Right atrium auricular region (tissue), 2 donors: ENCODE measurements at places on chromosomes 1 and 21. TPM values are rescaled to one million over a fixed set of nuclear protein-coding genes. Genes with fewer than 3 reads are reported as not detected.

PTGS2 gene
- 1.9 TPM for total RNA-seq

KPNA6 gene
- total RNA-seq = 54.6 TPM

RSPH1 gene
- not detected for total RNA-seq

DPH2 gene
- 23.0 TPM for total RNA-seq

C1orf74 gene
- total RNA-seq = 1.6 TPM

HAX1 gene
- total RNA-seq = 129 TPM

NUF2 gene
- 0.20 TPM for total RNA-seq

B3GALT2 gene
- 27.9 TPM for total RNA-seq

RHD gene
- 0.59 TPM for total RNA-seq

INKA2 gene
- 17.3 TPM for total RNA-seq

S100A8 gene
- 37.1 TPM for total RNA-seq

PHACTR4 gene
- 22.4 TPM for total RNA-seq

ZFP69B gene
- 0.59 TPM for total RNA-seq

- H3K4me3 ChIP-seq = no peak overlapping the region
- H3K27me3 ChIP-seq = no peaks in the 10 kb centered on the region
- no peak overlapping the region for H3K27ac ChIP-seq
- peak; percentile 59 for DNase-seq
- H3K4me1 ChIP-seq = no peaks in the 10 kb centered on the region
- no peaks in the 10 kb centered on the region for H3K36me3 ChIP-seq
Measured at GRCh38 chr1:14742181-14742980, 143.9 kb downstream of the KAZN start.

DNA sequence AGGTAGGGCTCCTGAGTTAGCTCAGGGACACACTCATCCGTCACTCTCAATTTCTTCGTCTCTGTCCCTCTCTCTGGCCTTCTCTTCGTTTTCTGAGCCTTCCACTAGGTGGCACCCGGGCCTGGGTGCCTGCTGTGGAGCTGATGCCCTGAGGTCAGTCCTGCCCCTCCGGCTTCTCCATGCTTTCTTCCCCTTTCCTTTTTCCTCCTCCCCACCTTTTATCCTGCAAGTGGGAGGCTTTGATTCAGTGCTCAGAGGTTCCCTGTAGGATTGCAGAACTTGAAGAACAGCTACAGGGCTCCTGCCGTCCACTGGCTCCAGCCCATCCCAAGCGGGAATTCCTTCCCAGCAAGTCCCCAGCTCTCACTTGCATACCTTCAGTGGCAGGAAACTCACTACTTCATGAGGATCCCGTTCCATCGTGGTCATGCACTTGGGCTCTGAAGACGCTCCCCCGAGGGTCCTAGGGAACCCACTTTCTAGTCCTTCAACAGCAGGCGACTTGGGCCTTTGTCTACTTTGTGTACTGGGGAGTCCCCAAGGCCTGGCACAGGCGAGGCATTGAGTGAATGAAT, 45.6 kb downstream of the SRRM1 start:
- H3K4me3 ChIP-seq = no peak overlapping the region
- peak overlapping the region; percentile 8 for H3K27ac ChIP-seq
- peaks cover 27% of the 10 kb centered on the region for H3K4me1 ChIP-seq
- no peaks in the 10 kb centered on the region for H3K27me3 ChIP-seq

GRCh38 chr1:198734323-198735008, 95.6 kb downstream of the PTPRC start:
- no peaks in the 10 kb centered on the region for H3K4me1 ChIP-seq
- H3K4me3 ChIP-seq = no peak overlapping the region
- H3K27me3 ChIP-seq = no peaks in the 10 kb centered on the region
- H3K36me3 ChIP-seq = no peaks in the 10 kb centered on the region

- peak overlapping the region; percentile 35 for H3K27ac ChIP-seq
- H3K4me1 ChIP-seq = peaks cover 10% of the 10 kb centered on the region
- H3K27me3 ChIP-seq = no peaks in the 10 kb centered on the region
Measured at GRCh38 chr1:202192770-202193613, 607 bp upstream of the LGR6 start.

DNA sequence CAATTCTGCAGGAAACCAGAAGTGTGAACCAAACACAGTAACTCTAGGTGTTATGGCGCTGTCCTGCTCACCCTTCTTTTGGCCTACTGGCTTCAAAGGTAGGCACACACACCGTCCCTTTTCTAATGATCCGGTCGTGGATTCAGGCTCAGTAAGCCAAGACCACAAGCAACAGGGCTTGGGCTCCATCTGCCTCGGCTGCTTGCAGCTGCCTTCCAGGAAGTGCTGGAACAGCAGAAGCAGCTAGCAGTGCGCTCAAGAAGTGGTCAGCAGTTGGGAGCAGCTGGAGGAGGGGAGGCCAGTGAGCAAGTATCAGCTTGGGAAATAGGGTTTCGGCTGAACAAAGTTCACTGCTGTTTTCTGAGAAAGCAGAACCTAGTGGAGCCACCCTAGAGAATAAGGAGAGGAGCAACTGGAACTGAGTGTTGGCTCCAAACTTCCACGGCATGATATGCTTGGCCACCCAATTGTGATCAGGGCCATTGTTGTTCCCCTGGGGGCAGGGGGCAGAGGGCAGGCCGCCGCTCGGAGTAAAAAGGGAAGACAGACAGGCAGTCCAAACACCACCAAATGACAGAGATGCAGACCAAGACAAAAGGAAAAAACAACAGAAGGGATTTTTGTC, 173.4 kb downstream of the TOMM20 start:
- H3K27ac ChIP-seq = peak overlapping the region; percentile 64
- no peak overlapping the region for H3K4me3 ChIP-seq
- H3K36me3 ChIP-seq = no peaks in the 10 kb centered on the region
- H3K4me1 ChIP-seq = no peaks in the 10 kb centered on the region
- peak; percentile 82 for DNase-seq
- H3K27me3 ChIP-seq = no peaks in the 10 kb centered on the region

DNA sequence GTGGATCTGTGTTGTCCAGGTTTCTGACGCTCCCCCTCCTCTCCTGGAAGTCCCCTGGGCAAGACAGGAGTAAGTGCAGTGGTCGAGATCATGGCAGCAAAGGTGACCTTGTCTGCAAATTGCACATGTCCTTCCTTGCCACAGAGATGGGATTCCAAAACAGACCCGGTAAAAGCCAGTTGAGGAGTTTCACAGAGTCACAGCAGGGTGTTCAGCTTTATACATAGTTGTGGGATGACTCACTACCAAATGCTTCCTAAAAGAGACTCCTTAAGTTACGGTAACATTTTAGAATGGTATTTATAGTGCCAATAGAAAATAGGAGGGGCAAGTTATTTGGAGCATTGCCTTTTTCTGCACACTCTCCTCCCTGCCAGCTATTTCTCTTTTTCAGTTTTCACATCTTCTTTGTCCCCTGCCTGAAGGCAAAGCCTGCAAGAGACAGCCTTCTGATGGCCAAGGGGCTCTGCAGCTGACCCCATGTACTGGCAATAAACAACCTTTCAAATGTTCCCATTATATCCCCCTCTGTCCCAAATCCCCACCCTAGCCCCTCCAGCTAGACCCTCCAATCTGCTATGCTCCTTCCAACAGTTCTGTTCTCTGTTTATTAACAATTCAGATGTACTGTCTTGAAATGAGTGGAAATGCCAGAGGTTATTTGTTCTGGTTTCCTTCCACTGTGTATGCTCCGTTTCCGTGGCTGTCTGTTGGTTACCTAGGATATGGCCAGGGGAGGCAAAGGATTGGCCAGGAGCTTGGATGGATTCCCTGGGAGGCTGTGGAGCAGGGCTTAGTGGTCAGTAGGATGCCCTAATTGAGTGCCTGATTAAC, 115.0 kb downstream of the TGFB2 start:
- peak overlapping the region; percentile 71 for H3K27ac ChIP-seq
- H3K4me3 ChIP-seq = no peak overlapping the region
- DNase-seq = no peak
- H3K36me3 ChIP-seq = no peaks in the 10 kb centered on the region

DNA sequence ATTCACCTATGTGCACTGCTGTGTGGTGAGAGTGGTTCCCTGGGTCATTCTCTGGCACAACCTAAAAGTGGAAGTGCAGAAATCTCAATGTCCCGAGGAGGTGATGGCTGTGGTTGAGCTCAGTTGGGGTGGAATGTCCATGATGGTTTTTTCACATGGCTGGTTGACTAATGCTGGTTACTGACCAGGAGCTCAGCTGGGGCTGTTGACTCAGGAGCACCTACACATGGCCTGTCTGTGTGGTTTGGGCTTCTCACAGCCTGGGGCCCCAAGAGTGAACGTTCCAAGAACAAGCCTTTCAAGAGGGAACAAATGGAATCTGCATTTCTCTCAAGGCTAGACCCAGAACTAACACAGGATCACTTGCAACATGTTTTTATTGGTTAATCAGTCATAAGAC, 6.4 kb upstream of the KANK4 start:
- no peaks in the 10 kb centered on the region for H3K4me1 ChIP-seq
- DNase-seq = no peak
- no peaks in the 10 kb centered on the region for H3K27me3 ChIP-seq
- H3K4me3 ChIP-seq = no peak overlapping the region

GRCh38 chr21:35593000-35593502, 467.3 kb downstream of the SETD4 start:
- H3K27ac ChIP-seq = no peak overlapping the region
- H3K27me3 ChIP-seq = no peaks in the 10 kb centered on the region
- H3K4me3 ChIP-seq = no peak overlapping the region
- H3K4me1 ChIP-seq = no peaks in the 10 kb centered on the region
- no peaks in the 10 kb centered on the region for H3K36me3 ChIP-seq
- DNase-seq = no peak

DNA sequence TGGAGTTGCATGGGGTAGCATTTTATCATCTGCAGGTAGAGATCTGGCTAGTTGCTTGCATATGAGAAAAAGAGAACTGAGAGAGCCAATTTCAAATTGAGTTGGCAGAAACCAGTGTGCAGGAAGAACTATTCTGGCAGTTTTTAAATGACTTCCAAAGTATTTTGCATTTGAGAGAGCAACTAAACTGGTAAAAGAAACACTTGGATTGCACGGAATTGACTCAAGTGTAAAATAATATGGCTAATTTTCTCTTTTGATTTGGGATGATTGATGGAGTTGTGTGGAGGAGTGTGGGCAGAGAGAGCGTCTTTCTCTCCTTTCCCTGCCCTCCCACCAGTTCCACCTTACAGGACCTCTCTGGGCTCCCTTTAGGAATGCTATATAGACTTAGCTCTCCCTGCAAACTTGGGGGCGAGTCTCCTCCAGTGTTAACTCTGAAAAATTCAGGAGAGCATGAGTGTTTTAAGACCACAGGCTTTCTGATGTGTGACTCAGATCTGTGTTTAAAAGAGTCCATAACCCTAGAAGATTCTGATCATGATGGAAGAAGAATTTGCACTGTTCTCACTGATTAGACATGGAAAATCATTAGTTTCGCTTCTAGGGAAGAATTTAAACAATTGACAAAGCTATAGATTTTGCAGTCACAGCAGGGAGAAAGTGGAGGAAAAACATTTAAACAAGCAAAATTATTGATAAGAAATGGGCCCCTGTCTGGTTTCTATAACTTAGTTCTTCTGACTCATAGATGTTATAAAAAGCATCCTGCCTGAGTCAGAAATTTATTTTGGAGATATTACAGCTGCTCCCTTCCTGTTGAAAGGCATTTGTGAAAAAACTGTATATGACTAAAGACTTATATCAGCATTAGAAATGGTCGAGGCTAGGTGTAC, 24.9 kb upstream of the CTBS start:
- no peak overlapping the region for H3K27ac ChIP-seq
- H3K4me3 ChIP-seq = no peak overlapping the region
- H3K36me3 ChIP-seq = no peaks in the 10 kb centered on the region
- no peaks in the 10 kb centered on the region for H3K4me1 ChIP-seq
- H3K27me3 ChIP-seq = no peaks in the 10 kb centered on the region
- no peak for DNase-seq

DNA sequence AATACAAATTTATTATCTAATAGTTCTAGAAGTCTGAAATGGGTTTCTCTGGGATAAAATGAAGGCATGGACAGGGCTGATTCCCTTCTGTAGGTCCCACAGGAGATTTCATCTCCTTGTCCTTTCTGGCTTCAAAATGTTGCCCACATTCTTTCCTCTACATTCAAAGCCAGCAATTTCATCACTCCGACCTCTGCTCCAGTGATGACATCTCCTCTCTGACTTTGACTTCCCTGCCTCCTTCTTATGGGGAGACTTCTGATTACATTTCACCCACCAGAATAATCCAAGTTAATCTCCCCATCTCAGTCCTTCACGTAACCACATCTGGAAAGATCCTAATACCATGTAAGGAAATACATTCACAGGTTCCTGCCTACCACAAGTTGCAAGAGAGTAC, 358.0 kb upstream of the C1orf87 start:
- H3K27me3 ChIP-seq = no peaks in the 10 kb centered on the region
- no peak for DNase-seq
- no peak overlapping the region for H3K4me3 ChIP-seq
- H3K4me1 ChIP-seq = no peaks in the 10 kb centered on the region

DNA sequence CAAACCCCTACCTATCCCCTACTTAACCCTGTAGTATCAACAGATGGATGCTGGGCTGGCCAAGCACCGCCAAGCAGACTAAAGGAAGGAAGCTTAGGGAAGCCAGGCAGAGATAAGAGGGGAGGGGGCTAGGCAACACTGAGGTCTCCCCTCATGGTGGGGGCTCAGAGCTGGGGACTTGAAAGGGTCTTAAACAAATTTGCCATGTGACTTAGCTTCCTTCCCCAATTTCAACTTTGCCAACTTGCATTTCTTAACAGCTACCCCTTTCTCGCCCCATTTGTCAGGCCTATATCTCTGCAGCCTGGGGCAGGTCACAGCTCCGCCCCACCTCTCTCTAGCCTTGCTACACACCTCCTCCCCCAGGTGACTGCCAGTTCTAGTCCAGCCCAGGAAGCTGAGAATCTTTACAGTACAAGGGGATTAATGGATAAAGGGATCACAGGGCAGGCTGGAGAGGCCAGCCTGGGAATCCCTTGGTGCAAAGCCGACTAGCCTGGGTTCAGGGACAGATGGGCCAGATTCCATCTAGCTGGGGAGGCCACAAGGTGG, 3.4 kb downstream of the KIF21B start:
- H3K27me3 ChIP-seq = no peaks in the 10 kb centered on the region
- no peaks in the 10 kb centered on the region for H3K36me3 ChIP-seq
- no peak overlapping the region for H3K4me3 ChIP-seq

GRCh38 chr21:40013001-40013735, 145.9 kb downstream of the PCP4 start:
- H3K27ac ChIP-seq = no peak overlapping the region
- H3K27me3 ChIP-seq = no peaks in the 10 kb centered on the region
- DNase-seq = no peak
- H3K36me3 ChIP-seq = no peaks in the 10 kb centered on the region
- no peaks in the 10 kb centered on the region for H3K4me1 ChIP-seq

GRCh38 chr1:150365941-150366340, 2.0 kb downstream of the RPRD2 start:
- H3K27ac ChIP-seq = peak overlapping the region; percentile 97
- H3K36me3 ChIP-seq = no peaks in the 10 kb centered on the region
- H3K4me3 ChIP-seq = peak overlapping the region; percentile 78
- no peaks in the 10 kb centered on the region for H3K27me3 ChIP-seq
- peaks cover 18% of the 10 kb centered on the region for H3K4me1 ChIP-seq

- H3K4me1 ChIP-seq = no peaks in the 10 kb centered on the region
- H3K4me3 ChIP-seq = no peak overlapping the region
- no peaks in the 10 kb centered on the region for H3K27me3 ChIP-seq
- no peaks in the 10 kb centered on the region for H3K36me3 ChIP-seq
Measured at GRCh38 chr1:54934869-54935268, 45.6 kb upstream of the TMEM61 start.

DNA sequence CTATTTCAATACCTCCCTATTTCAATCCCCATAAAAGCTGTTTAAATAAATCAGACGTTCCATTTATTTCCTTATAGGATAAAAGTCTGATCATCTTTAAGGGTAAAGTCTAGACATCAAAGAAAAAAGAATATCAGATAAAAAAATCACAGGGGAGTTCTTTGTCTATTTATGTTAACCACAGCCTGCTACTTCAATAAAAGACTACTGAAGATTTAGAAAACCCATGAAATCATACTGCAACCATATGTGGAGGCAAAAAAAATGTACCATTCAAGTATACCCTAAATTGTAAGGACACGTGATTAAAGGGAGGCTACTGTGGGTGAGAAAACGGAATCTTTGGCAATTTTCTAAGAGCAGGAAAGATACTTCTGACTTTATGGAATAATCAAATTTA, 108.2 kb upstream of the TNFSF4 start:
- H3K36me3 ChIP-seq = no peaks in the 10 kb centered on the region
- H3K4me1 ChIP-seq = no peaks in the 10 kb centered on the region
